ENCODE measurements at places on chromosomes 7 and 10. TPM values are rescaled to one million over a fixed set of nuclear protein-coding genes. Genes with fewer than 3 reads are reported as not detected.

DNA sequence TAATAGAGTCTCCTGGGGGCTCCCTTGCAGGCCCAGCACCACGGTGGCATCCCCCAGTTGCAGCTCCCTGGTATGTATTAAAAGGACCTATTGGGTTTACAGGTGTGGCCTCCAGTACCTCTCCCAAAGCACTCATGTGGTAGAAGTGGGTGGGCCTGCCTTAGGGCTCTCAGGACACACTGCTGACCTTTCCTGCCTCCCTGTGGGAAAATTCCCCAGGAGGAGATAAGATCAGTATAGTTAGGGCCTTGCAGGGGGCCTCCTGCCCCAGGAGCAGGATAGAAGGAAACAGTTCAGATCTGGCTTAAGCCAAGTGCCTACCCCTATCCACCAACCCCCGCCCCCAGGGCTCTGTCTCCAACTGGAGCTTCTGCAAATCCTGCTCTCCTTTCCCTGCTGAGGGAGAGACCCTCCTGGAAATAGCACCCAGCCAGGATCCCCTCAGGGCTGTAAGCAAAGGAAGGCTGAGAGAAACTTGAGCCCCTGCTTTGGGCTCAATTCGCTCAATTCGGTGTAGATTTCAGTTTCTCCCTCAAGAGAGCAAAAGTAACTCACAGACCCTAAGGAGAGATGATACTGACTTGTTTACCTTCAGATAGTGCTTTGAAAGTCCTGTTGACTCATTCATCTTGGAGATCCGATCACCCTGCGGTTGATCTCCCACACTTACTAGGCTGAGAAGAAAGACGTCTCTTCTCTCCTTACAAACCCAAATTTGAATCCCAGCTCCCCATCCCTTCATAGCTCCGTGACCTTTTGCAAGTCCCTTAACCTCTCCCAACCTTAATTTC, 130.6 kb downstream of the WDR11 start:
- no peak for DNase-seq

The OR9A2 gene
- not detected for total RNA-seq

DNA sequence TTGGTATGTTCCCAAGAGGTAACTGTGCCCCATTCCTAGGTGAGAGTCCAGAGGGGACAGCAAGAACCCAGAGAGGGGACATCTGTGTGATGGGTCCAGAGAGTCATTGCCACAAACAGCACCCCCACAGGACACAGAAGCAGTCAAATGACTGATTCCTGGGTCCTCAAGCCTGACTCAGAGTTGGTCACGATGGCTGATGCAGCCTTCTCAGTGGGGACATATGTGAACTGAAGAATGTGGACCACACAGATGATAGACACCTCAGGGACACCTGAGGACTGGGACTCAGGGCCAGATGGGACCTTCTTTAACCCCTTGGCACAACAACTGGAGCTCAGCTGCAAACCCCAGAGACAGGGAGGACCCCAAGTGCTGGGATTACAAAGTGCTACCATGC, 96.5 kb downstream of the STRA8 start:
- DNase-seq, result no peak

DNA sequence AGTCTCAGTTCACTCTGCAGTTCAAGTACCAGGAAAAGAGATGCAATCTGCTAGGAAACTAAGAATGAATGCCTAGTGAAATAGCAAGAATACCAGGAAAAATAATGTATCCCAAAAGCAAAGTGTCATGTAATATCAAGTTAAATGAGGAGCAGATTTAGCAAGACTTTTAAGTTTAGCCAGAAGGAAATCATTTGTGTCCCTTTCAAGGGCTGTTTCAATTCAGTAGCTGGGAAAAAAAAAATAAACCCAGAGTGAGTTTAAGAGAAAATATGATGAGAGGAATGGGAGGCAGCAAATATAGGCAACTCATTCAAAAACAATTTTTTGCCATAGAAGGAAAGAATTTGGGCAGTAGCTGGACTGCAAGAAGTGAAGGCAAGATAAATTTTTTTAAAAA, 135.8 kb downstream of the DGKB start:
- peak; percentile 12 for DNase-seq

DNA sequence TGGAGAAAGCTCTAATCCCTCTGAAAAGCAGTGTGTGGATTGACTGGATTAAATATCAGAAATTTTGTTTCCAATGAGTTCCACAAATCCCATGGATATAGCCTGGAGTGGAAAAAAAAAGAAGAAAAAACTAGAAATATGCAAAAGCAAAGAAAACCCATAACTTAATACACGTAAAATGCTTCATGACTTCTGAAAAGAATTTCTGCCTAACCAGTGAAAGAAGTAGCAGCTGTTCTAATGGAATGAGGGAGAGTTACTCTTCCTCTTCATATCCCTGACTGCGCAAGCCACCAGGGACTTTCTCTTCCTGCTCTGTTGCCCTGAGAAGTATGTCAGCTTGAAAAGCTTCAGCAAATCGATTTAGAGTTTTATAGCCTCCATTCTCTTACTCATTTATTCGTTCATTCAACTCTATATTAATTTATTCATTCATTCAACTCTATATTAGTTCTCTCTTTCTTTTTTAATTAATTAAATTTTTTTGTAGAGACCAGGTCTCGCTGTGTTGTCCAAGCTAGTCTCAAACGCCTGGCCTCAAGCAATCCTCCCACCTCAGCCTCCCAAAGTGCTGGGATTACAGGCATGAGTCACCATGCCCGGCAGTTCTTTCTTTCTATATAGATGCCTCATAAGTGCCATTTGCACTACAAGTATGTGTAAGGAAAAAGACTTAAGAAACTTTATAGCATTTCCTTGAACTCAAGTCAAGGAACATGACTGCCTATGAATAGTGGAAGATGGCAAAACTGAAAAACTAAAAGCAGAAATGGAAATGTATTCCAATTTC, 447.3 kb upstream of the NRP1 start:
- DNase-seq, result no peak

The ASB10 gene
- not detected for total RNA-seq

The EIF4EBP2 gene
- 74.0 TPM for total RNA-seq

The RAPGEF5 gene
- 1.0 TPM for total RNA-seq

GRCh38 chr10:12202226-12202625, 6.2 kb downstream of the CDC123 start:
- DNase-seq, result no peak

The FEZF1 gene
- 0.61 TPM for total RNA-seq

- DNase-seq, result no peak
Observed at GRCh38 chr7:109179601-109180000, 609.9 kb downstream of the DNAJB9 start.

The CCDC201 gene
- total RNA-seq, result not detected

GRCh38 chr10:102596506-102596971, 47.7 kb upstream of the TRIM8 start:
- DNase-seq, result peak; percentile 40

The ENKUR gene
- 0.22 TPM for total RNA-seq

The HOXA11 gene
- total RNA-seq, result not detected

DNA sequence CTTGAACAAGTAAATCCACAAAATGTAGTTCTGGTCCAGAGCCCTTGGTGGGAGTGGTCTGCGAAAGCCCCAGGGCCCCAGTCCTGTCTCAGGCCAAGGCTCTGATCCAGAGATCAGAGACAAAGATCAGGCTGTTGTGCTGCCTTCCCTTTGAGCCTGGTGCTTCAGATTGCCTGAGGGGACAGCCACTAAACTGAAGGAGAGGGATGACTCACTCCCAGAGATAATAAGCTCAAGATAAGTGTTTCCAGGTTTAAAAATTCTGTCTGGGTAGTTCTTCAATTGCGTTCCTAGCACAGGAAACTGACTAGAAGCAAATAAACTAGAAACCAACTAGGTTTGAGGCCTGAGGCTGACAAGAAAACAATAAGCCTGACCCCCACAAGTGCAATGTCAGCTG, 190.2 kb downstream of the RAMP3 start:
- DNase-seq, result peak; percentile 4

- no peak for DNase-seq
Observed at GRCh38 chr10:966466-967235, 21.6 kb upstream of the GTPBP4 start.

The PIP gene
- total RNA-seq, result not detected

The ATG9B gene
- 1.8 TPM for total RNA-seq

DNA sequence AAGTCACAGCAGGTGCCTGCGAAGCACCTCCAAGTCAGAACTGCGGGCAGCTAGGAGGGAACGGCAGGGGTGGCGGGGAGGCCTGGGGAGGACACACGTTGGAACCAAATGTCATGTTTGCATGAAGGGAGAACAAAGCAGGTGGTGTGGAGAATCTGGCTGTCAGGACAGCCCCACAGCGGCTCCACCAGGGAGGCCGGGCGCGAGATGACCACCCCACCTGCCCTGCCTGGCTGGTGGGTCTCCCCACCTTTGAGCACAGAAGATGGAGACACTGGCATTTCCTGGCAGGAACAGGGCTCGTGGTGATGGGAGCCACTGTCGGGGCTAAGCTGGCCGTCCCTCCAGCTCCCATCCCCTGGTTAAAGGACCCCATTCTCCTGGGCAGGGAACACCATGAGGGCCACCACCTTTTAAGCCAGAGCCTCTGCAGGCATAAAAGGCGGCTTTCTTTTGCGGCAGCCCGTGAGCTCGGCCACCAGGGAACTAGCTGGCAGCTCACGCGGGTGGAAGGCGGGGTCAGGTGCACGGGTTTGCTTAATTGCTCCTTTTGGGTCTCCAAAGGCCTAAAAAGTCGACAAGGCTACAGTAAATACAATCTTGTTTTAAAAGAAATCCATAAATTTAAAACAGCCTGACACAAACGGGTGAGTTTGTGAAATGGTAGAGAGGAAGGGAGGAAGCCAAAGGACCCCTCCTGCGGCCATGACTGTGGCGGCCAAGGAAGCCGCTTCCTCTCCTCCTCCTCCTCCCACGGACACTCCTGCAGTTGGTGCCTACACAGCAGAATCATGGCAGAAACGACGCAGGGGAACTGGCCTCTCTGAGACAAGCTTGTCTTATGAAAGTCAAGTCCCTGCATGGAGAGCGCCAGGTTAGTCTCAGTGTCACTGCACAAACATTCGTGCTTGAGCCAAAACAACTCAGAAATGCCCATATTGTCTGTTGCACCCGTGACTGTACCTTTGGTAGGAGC, 213.8 kb downstream of the DNAJB6 start:
- no peak for DNase-seq

GRCh38 chr7:120741371-120742042, 116.4 kb downstream of the TSPAN12 start:
- DNase-seq, result no peak

- no peak for DNase-seq
Observed at GRCh38 chr10:110151467-110151866, 55.9 kb upstream of the MXI1 start.

- DNase-seq, result no peak
Observed at GRCh38 chr10:79028056-79028430, 40.7 kb upstream of the ZMIZ1 start.

DNA sequence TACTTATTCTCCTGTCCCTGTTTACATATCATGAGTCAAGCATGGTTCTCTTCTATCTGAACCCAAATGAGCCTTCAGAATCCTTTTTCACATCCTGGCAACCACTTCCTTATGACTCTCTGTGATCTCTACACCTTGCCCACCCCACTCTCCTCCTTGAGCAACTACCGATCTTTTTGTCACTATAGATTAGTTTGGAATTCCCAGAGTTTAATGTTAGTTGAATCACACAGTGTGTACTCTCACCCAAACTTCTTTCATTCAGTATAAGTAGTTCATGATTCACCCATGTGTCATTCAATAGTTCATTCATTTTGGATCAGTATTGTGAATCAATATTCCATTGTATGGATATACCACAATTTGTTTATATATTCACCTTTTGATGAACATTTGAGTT, 55.3 kb downstream of the TFAM start:
- DNase-seq, result no peak

GRCh38 chr7:4215176-4215720, 466.8 kb upstream of the FOXK1 start:
- no peak for DNase-seq

DNA sequence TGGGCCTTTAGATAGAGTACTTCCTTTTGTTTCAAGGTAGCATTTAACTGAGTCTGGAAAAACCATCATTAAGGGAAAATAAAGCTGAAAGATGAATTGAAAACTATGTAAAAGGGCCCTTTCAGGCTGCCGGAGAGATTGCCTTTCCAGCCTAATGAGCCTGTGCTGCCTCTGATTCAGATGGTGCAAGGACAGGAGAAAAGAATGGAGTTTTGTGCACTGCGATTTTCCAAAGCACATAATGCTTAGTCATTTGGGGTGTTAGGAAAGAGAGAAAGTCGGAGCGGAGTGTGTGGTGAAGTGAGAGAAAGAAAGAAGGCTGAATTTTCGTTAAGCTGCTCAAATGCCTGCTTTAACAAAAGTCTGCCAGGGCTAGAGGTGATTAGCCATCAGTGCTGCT, 259.7 kb downstream of the PAXIP1 start:
- no peak for DNase-seq

- no peak for DNase-seq
Observed at GRCh38 chr10:1627945-1628344, 109.4 kb downstream of the ADARB2 start.

- no peak for DNase-seq
Observed at GRCh38 chr7:66099232-66099550, 15.5 kb upstream of the CRCP start.

The SCART1 gene
- total RNA-seq, result 0.50 TPM

DNA sequence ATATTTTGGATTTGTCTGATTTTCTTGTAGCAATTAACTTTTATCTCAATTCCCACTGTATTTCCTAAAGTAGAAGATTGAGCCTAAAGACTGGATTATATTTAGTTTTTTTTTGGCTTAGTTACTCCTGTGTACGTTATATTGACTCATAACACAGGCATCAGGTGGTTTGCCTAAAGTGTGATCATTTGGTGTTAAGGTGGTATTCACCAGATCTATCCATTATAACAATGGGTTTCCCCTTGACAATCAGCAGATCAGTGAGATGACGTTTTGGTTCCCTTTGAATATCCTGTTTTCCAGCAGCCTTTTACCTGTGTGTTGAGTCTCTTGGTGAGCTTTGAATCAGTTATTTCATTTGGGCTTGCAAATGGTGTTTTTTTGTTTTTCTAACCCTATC, 18.1 kb downstream of the MAPK8 start:
- peak; percentile 26 for DNase-seq

The CYP2C19 gene
- not detected for total RNA-seq

The KLF14 gene
- not detected for total RNA-seq

DNA sequence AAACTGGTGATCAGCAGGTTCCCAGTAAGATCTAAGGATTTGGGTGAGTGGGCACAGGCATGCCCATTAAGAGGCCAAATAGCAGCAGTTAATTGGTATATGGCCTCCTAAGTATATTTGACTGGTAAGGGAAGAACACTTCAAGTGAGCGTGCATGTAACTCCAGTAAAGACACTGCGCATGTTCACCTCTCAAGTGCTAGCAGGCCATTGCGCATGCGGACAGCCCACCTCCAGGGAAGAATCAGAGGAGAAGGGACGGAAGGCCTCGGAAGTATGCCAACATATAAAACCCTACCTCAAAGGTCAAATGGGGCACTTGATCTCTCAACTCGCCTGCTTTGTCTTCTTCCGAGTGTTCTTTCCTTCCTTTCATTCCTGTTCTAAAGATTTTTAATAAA, 118.0 kb downstream of the ARL5B start:
- no peak for DNase-seq

- no peak for DNase-seq
Observed at GRCh38 chr7:27179030-27179429, 4.9 kb upstream of the HOXA10 start.

DNA sequence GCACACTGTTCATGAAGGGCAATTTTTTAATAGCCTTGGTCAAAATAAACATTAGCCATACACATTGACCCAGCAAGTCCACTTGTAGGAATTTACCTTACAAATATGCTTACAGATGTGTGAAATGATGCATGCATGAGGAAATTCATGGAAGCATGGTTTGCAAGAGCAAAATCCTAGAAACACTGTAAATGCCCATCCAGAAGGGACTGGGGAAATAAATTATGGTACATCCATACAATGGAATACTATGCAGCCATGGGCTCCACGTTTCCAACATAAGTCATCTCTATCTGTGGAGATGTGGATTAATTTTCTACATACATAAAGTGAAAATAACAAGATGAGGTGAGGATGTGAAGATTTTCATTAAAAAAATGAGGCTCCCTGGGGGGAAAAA, 99.1 kb downstream of the NPY start:
- DNase-seq, result no peak

All from astrocyte (in vitro differentiated cells and primary cell).